ENCODE measurements at places on chromosomes 13 and 19.

DNA sequence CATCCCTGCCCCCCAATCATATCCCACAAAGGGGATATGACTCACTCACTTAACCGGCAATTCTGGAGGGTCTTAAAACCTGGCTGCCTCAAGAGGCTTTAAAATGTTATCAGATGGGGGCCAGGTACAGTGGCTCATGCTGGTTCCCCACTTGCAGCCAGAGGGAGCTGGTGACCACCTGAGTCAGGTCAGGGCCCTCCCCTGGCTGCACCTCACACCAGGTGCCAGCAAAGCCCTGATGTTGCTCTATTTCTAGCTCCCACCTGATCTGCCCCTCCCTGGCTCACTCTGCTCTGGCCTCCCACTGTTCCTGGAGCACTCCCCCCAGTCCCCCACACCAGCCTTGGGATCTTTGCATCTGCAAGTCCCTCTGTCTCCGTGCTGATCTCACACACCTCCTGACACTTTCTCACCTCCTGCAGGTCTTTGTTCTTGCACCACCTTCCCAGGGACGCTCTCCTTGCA is 14.2 kb downstream of the HPN start:
- DNase-seq: no peak

DNA sequence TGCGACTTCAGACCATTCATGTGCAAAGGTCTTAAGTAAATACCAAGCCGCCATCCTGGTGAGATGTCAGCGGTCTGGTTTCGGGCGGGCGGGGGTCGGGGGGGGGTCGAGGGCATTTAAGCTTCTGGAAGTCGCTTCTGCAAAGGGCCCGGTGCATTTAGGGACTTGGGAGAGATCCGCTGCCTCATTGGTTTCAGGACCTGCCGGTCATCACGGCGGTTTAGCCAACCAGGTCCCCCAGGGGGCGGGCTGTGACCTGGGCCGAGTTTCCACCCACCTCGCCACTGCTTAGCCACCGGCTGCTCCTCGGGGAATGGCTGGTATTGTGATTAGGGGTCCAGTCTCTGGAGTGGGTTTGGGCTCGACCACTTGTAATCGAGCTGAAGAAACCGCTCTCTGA is 7.8 kb downstream of the ANKLE1 start:
- DNase-seq: peak; percentile 73

- DNase-seq: peak; percentile 49
Observed at GRCh38 chr19:42596391-42597072, 1.8 kb upstream of the CEACAM8 start.

DNA sequence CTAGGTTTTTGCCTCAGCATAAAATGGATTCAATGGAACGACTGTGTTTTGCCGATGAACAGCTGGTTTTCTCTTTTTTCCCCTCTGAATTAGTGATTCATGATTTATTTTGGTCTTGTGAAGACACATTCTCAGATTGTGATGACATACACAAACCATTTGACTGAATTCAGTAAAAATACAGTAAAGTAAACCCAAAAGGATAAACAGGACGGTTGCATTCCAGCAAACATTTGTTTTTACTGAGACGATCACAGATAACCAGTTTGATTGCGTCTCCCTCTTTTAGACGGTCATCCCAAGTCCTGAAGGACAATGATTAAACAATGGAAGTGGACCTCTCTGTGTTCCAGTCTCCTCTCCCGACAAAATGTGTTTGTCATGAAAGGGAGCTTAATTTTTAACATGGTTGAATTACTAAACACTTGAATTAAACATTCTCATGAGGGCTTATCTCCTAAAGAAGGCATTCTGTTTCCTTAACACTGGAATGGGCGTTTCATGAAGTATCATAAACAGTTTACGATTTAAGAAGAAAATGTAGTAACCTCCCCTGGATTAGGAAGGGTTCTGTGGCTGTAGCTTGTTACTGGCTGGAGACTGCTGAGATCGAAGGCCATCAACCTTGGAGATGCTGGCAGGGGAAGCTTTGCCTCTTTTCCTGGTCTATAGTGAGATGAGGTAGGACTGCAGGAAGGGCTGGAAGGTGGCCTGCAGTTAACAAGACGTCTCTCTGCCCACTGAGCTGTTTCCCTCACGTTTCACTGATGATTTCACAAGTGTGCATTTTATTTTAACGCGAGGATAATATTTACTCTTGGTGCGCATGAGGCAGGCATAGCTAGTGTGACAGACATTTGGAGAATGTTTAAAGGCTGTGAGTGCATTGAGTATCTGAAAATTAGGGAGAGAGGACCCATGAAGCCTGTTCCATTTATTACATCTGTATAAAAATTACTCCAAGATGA is 457.9 kb downstream of the FGF9 start:
- DNase-seq: no peak

DNA sequence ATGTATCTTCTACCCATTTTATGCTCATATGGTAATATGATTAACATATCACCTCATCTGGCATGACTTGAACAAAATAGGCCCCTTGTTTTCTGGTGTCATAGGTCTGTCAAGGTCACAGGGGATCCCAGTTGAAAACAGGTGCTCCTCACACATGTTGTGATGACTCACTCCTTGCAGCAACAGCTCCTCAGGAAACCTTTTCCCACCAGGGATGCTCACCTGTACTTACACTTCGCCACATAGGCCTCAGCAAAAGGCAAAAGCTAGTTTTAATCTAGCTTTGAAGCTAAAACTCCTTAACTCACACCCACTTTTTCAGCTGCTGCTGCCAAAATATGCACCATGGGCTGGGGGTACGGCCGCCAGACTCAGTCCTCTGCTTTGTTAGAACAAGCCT is 110.0 kb upstream of the SOX21 start:
- no peak for DNase-seq

DNA sequence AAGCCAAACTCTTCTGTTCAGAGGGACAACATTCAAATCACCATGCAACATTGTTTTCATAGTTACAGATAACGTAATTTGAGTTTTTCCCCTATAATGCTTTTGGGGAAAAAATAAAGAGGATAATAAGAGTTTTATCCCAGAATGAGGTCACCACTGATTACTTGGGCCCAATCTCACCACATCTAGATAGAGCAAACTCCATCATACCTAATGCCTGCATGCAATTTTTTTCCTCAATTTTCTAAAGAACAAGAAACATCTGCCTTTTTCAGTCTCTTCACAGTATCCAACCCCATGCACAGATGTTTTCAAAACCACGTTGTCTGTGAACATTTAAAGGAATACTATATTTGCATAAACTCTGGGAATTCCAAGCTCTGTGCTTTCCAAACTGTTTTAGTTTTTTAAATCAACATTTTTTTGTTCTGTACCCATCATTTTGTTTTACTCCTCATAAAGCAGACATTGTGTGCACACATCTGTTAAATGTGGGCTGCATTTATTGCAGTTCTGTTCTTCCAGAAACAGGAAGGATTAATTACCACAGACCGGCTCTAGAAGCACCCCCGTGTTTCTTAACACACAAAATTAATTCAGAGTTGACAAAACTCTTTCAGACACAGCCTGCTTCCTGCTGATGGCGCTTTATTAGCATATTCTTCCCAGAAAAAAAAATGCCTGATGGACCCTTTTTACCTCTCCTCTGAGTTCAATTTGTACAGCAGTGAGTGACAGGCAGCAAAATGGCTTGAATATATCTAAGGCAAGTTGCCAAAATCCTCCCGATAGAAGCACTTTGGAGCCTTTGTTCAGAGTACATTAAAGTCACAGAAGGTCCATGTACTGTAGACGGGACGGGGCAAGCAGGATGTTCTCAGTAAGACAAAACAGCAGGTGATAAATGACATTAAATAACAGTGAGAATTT is 1171.9 kb downstream of the EFNB2 start:
- no peak for DNase-seq

GRCh38 chr13:99273128-99273527 is 14.9 kb upstream of the GPR18 start:
- no peak for DNase-seq

GRCh38 chr13:46126552-46127357 is 21.9 kb upstream of the CPB2 start:
- peak; percentile 72 for DNase-seq

- no peak for DNase-seq
Observed at GRCh38 chr13:100130092-100130491, 41.2 kb downstream of the PCCA start.

GRCh38 chr13:51929699-51930098 is 67.9 kb downstream of the CCDC70 start:
- DNase-seq: no peak

GRCh38 chr13:40564342-40565001 is 102.0 kb downstream of the FOXO1 start:
- no peak for DNase-seq

- DNase-seq: no peak
Observed at GRCh38 chr13:59459972-59460371, 703.8 kb downstream of the DIAPH3 start.

DNA sequence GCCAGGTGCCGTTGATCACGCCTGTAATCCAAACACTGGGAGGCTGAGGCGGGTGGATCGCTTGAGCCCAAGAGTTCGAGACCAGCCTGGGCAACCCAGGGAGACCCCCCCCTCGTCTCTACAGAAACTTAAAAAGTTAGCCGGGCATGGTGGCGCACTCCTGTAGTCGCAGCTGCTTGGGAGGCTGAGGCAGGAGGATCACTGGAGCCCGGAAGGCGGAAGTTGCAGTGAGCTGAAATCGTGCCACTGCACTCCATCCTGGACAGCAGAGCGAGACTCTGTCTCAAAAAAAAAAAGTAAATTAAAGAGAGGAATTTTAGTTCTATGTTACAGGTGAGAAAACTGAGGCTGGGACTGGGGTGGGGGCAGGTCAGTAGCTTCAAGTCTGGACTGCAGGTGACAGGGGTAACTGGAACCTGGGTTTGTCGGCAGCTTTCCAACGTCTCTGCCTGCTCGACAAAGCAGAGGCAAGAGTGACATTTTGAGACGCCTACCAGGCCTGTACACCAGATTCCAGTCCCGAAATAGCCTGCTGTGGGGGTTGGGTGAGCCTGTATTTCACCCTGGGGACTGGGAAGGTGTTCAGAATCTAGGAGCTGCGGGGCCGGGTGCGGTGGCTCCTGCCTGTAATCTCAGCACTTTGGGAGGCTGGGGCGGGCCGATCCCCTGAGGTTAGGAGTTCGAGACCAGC is 1.2 kb downstream of the SELENOW start:
- no peak for DNase-seq

DNA sequence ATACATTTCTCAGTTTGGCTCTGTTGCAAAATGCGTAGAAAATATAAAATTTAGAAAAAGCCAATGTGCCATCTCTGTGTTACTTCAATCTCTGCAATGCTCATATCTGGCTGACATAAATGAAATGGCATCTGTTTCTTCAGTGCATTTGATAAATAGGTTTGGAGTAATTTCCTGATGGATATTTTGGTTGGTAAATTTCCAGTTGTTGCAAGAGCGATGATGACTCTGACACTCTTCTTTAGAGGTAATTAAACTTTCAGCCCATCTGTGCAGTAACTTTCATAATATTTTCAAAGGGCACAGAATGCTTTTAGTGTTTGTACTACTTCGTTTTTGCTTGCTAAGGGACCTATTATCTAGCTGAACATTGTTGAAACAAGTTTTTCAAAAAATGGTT is 1286.4 kb downstream of the PCDH9 start:
- no peak for DNase-seq

GRCh38 chr13:78460176-78460575 is 143.2 kb downstream of the POU4F1 start:
- DNase-seq: no peak

DNA sequence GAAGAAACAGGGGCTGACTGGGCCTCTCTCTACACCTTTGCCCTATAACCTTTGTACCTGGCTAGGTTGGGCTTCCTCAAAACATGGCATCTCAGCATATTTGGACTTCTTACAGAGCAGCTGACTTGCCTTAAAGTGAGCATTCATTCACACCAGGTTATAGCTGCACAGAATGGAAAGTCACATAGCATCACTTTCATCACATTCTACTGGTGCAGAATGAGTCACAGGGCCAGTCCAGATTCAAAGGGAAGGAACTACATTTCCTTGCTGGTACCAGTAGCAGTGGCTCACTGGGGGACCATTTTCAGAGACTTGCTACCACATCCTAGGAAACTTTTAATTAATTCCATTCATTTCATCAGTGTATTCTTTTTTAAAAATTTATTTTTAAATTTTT is 20.3 kb upstream of the TPTE2 start:
- no peak for DNase-seq

DNA sequence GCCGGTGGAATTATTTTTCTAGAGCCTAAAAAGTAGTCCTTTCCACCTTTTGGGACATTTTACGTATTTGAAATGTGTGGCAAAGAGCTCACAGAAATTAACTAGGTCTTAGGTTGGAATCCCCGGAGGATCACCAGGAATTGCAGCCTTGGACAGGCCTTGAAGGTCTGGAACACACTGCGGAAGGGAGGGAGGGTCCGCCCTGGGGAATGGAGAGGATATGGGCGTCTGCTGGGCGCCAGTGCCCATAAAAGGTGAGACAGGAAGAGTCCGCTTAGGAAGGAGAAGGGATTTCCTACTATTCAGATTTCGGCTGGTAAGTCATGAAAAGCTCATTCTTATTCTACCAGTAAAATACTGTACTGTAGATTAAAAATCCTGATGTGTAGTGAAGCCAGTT is 111.9 kb downstream of the COL4A2 start:
- no peak for DNase-seq

GRCh38 chr13:111304041-111304544 is 16.3 kb upstream of the TEX29 start:
- DNase-seq: no peak

GRCh38 chr13:73210218-73210883 is 151.5 kb downstream of the KLF5 start:
- no peak for DNase-seq

GRCh38 chr19:40442328-40443130 is 1.6 kb downstream of the SERTAD3 start:
- no peak for DNase-seq

- no peak for DNase-seq
Observed at GRCh38 chr13:27541386-27541785, 78.9 kb downstream of the LNX2 start.

DNA sequence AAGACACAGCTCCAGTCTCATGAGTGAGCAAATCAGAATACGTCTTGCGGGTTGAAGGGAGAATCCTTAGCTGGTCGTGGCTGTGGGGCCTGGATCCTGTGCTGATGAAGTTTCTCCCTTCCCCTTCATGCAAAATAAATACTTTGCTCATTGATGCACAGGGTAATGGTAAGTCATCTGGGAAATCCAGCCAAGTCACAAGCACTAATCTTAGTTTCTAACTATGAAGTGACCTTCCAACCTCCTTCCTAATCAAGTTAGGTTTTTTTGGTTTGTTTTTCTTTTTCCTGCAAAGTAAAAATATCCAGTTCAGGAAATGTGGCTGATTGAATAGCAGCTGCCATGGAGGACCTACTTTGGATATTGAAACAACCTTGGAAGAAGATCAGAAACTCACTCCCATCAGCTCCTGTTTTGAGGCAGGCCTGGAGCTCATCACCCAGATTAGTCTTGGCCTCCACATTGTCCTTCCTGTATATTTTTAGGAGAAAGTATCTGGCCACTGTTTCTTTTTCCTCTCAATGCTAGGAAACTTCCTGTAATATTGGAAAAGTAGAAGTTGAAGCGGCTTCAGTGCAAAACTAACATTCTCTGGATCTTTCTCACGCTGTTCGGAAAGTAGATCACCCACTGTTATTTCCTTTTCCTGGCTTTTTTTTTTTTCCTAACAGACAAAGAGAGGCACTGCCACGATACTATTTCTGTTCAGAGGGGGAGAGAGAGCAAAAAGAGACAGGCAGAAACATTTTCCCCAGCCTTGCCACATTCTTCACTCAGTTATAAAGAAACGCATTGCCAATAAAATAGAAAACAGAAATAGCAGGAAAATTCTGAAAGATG is 12.3 kb upstream of the ARL11 start:
- no peak for DNase-seq

GRCh38 chr19:30968210-30968609 is 381.0 kb downstream of the TSHZ3 start:
- no peak for DNase-seq

Measured in activated CD4-positive, alpha-beta T cell treated with anti-CD3 and anti-CD28 coated beads, Interleukin-2, amount 50 U/mL, for 48 hours (primary cell).